ENCODE measurements at places on chromosomes 7 and 10. TPM values are rescaled to one million over a fixed set of nuclear protein-coding genes. Genes with fewer than 3 reads are reported as not detected.

The LRRC18 gene
- not detected for total RNA-seq

The FGFR2 gene
- 0.17 TPM for total RNA-seq

The MUC3A gene
- 0.57 TPM for total RNA-seq

The SOSTDC1 gene
- total RNA-seq: 1.4 TPM

The SLC12A9 gene
- total RNA-seq: 9.0 TPM

The GHRHR gene
- total RNA-seq: not detected

The PRTFDC1 gene
- 9.1 TPM for total RNA-seq

The VWDE gene
- total RNA-seq: not detected

DNA sequence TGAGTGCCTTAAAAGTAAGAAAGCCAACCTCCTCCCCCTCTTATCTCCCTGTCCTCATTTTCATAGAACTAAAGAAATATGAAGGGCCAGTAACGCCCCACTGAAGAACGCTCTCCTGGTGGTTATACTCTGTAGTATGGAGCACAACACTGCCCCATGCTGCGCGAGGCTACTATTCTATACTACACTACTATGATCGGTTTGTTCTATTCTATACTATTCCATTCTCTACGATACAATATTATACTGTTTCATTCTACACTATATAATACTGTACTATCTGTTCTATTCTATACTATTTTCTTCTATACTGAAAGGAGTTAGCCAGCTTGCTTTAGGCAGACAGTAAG is 34.8 kb downstream of the DIP2C start:
- no peak for DNase-seq

DNA sequence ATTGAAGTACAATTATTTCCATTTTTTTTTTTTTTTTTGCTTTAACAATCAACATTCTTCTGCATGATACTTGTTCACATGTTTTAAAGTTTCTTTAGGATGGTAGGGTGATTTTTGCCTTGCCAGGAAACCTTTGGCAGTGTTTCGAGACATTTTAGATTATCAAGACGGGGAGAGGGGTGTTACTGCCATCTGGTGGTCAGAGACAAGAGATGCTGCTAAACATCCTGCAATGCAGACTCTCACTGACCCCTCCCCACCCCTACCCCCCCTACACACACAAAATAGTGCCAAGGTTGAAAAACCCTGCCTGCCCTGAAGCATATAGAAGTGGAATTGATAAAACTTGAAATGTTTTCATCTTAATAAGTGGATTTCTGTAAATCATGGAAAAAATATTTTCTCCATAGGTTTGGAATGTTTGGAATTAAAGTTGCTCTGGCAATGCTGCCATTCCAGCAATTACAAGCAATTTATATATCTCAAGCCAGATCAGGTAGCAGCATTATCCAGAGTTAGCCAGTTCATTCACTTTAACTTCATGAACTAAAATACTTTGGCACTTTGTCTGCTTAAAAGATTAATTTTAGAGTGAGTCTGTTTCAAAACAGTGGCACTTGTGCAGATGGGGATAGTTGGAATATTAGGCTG is 62.1 kb downstream of the SDHAF3 start:
- no peak for DNase-seq

DNA sequence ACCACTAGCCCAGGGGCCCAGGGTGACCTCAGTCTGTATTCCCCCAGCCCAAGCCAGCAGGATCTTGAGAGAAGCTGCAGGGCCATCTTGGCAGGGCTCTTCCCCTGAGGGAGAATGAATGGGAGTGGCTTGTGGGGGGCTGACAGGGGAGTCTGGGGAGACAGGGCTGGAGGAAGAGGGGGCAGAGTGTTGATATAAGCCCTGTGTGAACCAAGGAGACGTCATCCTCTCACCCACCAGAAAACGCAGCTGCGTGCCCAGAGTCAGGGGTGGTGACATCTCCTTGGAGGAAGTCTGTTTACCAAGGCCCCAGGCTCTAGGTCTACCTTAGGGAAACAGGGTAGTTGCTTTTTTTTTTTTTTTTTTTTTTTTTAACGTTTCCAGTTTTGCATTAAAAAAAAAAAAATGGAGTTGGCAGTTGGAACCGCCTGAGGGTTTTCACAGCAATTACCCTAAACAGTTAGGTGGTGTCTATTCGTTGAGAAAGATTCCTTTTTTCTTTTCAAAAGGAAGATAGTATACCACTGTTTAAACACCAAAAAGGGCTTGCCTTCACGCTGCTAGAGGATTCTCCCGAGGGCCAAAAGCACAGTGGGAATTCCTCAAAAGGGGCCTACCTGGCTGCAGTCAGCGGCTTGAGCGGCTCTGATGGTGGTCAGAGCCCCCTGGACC is 113.8 kb downstream of the PRPF18 start:
- DNase-seq: no peak

DNA sequence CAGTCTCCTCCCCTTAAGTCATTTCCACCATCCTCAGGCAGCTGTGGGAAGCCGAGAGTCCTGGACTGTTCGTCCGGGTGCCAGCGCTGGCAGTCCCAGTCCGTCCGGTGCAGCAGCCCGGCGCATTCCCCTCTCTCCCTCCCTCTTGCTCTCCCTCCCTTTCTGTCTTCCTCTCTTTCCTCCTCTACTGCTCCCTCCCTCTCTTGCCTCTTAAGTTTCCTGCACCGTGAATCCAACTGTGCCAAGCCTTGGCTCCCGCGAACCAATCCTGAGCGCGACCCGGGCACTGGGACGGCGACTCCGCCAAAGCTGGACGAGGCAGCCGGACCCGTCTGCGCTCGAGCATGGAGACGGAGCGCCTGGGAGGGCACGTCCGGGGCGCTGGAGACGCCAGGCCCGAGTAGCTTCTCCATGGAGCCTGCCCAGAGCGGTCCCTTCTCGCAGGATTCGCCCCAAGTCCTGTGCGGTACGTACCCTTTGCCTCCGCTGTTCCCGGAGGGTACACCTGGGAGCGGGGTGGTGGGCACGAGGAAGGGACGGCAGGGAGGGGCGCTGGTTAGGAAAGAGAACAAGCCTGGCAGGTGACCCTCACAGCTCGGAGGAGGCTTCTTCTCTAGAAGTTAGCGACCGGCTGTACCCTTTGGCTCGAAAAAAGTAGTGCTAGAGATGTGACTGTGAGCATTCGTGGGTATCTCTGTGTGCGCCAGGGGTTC is 1.0 kb downstream of the NXPH1 start:
- no peak for DNase-seq

GRCh38 chr10:72667207-72667864 is 24.6 kb upstream of the MCU start:
- DNase-seq: no peak

- no peak for DNase-seq
Measured at GRCh38 chr10:130747356-130747755, 564.2 kb downstream of the TCERG1L start.

GRCh38 chr10:11689945-11690736 is 52.0 kb upstream of the ECHDC3 start:
- no peak for DNase-seq

GRCh38 chr7:108046952-108047506 is 44.1 kb upstream of the LAMB1 start:
- no peak for DNase-seq

- DNase-seq: no peak
Measured at GRCh38 chr10:36476399-36476798, 649.0 kb upstream of the ANKRD30A start.

DNA sequence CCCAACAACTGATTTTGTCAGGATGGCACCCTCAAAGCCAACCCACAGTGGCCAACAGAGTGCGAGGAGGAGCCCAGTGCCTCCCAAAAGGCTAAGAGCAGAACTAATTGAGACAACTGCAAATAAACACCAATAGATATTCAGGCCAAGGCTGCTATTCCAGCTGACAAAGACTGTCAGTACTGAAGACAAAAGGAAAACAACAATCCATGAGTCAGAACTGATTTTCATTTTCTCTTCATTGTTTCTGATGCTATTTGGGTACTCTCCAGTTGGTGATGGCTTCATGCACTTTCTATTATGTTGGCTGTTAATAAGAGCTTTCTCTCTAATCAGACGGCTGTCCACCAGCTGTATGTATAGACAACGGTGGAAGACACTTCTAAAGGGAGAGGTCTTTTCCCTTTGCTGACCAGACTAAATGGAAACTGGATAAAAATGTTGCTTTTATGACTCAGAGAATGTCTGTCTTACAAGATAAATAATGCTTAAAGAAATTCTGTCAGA is 515.9 kb downstream of the PARD3 start:
- DNase-seq: no peak

DNA sequence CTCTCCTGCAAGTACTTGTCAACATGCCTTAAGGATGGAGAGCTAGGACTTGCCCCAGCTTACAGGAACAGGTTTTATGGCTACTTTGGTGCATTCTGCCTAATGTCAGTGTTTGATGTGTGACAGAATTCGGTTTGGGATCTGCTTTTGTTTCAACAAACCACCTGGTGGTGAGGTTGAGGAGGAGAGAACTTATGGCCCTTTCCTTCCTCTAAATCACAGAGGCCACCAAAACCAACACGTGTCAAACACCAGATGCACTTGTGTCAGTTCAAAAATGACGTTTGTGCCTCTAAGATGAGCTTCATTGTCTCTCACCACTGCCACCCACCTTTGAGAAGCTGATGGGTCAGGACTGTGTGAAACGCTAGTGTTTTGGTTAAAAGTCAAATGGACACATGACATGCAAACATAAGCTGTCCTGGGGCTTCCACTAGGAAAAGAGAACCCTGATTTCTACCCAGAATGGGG is 83.9 kb downstream of the OSBPL3 start:
- DNase-seq: no peak

DNA sequence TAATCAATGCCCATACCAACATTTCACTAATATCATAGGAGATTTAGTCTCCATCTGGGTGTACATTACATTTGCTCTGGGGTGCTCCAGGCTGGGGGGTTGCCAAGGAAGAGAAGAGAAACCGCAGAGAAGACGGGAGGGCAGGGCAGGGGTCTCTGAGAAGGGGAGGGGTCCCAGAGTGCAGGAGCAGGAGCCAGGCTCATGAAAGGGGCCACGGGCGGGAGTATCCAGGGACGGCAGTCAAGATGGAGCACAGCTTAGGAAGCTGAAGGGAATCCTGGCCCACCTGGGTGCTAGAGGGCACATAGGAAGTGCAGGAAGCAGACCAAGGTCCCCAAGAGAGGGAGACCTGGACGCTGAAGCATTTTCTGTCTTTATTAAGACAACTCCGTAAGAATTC is 2.2 kb downstream of the LEP start:
- DNase-seq: no peak

DNA sequence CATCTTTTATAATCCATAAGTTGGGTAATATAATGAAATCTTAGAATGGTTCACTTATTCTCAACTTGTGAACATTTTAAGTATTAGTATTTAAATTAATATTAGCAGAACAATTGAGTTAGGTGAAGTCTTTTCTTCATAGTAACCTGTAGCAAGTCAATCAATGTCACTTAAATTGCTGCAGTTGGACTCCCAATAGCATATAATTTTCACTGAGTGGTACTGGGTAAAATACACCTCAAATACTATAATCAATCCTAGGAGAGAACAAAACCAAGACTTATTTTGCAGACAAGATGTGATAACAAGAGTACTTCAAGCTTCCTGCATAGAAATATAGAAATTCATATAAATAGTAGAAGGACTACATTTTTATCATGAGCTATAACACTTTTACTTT is 677.9 kb upstream of the LRRN3 start:
- DNase-seq: no peak

- DNase-seq: no peak
Measured at GRCh38 chr7:148442933-148443332, 147.6 kb upstream of the C7orf33 start.

GRCh38 chr10:28678687-28679457 is 1.6 kb downstream of the BAMBI start:
- no peak for DNase-seq

DNA sequence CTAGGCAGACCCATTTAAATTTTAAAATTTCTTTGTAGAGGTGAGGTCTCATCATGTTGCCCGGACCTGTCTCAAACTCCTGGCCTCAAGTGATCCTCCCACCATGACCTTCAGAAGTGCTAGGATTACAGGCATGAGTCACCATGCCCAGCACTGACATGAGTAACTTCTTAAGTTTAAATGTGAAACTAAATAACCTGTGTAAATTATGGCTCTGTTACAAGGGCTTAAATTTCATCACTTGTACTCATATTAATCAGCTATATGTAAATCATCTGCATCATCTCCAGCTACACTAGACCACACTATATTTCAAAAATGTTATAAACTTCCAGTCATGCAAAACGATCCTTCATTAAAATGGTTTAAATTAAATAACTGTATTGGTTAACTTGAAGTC is 56.1 kb downstream of the ATAD1 start:
- DNase-seq: no peak

All from left ventricle myocardium superior (tissue), 1 donor.